ENCODE measurements at places on chromosomes 1 and 21. TPM values are rescaled to one million over a fixed set of nuclear protein-coding genes. Genes with fewer than 3 reads are reported as not detected.

GRCh38 chr21:45768740-45769048 is 125.2 kb downstream of the PCBP3 start:
- no peaks in the 10 kb centered on the region for H3K4me1 ChIP-seq
- no peak for DNase-seq
- no peaks in the 10 kb centered on the region for H3K27me3 ChIP-seq
- H3K36me3 ChIP-seq = no peaks in the 10 kb centered on the region
- no peak overlapping the region for H3K27ac ChIP-seq
- no peak overlapping the region for H3K4me3 ChIP-seq

DNA sequence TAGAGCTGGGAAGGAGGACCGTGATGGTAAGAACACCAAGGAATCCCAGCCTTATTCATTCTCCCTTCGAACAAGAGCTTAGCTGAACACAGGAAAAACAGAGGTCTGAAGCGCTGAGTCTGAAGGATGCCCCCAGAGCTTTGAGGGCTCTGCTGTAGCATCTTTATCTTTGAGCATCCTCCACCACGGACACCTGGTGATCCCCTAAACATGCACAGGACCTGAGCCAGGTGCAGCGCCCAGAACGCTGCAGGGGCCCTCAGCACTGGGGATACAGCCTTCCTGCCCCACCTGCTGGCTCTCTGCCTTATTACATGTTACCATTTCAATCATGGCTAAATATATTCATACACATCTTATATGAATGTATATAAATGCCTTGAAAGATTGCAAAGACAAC is 7.7 kb upstream of the GPATCH4 start:
- H3K27ac ChIP-seq = no peak overlapping the region
- H3K27me3 ChIP-seq = peaks cover 3% of the 10 kb centered on the region
- no peak overlapping the region for H3K4me3 ChIP-seq

DNA sequence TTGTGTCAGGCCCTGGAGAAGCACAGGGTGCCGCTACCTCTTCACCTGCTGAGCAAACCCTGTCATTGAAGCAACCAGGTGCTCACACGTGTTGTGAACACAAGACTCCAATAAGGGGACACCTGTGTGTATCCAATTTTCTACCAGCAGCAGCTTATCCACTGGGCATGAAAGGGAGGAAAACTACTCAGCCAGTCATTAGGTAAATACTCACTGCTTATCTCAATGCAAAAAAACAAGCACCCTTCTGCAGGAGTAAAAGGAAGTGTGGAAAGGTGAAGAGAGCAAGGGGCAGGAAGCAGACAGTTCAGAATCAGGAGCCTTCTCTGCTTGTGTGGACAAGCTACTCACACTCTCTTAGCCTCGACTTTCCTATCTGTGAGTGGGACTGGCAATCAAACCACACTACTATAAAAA is 148.9 kb downstream of the ETS2 start:
- peak; percentile 13 for DNase-seq
- H3K4me3 ChIP-seq = no peak overlapping the region
- H3K27me3 ChIP-seq = no peaks in the 10 kb centered on the region
- H3K36me3 ChIP-seq = no peaks in the 10 kb centered on the region

DNA sequence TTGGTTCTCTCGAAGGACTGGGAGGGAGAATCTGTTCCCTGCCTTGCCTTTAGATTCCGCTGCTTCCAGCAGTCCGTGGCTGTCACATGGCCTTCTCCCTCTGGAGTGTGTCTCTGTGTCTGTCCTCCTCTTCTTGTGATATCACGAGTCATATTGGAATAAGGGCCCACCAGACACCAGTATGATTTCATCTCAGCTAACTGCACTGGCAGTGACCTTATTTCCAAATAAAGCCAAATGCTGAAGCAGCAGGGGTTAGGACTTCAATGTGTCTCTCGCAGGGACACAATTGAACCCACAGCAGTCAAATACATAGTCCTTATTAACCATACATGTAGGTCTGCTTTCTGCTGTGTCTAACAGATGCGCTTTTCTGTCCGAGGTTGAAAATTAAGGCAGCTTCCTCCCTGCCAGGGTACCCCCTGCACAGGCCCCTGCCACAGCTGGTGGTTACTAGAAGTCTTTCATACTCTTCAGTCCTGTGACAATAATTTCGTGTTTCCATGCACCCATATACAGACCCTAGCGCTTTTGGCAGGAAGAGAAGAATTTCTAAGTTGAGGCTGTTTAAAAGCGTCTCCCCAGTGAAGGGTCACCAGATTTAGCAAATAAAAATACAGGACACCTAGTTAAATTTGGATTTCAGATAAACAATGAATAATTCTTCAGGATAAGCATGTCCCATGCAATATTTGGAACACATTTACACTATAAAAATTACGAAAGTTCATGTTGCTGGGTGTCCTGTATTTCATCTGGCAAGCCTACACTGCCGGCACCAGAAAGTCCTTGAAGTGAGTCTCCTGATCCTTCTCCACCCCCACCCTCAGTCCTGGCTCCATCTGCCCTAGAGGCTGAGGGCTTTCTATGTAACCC is 182.1 kb downstream of the ETS2 start:
- no peak overlapping the region for H3K4me3 ChIP-seq
- no peak for DNase-seq
- no peaks in the 10 kb centered on the region for H3K27me3 ChIP-seq

DNA sequence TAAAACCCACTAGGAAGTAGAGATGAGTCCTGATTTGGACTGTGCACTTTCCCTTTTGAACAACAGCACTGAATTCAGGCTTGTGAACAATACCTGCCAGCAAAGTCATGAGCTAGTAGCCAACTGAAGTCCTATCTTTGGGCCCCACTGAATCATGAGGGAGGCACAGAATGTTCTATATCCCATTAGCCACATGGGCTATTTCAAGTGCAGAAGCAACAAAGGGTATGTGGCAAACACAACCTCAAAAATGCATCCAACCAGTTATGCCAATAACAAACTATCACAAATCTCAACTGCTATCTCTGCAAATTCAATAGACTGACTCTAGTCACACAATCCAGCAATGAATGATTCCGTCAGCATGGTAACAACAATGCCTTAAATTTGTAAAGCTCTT is 276.0 kb downstream of the MRPL39 start:
- no peak overlapping the region for H3K27ac ChIP-seq
- H3K36me3 ChIP-seq = no peaks in the 10 kb centered on the region
- H3K4me3 ChIP-seq = no peak overlapping the region
- no peaks in the 10 kb centered on the region for H3K27me3 ChIP-seq

DNA sequence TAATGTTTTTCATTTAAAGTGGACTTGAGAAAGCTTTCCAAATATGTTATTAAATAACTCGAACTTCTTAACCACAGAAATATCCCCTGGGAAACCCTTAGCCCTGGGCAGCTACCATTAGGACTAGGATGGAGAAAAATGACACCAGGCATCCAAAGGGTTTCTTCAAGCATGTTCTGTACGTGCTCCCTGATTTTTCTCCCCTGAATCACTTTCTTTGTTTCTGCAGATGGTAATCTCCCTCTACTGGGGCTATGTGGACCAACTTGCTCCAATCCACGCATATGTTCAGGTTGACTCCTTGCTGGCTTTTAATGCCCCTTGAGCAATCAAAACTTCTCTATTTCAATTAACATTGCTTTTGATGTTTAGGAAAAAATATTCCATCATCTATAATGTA is 312.7 kb upstream of the C1orf87 start:
- no peak overlapping the region for H3K4me3 ChIP-seq
- DNase-seq = no peak
- H3K36me3 ChIP-seq = no peaks in the 10 kb centered on the region
- H3K27me3 ChIP-seq = no peaks in the 10 kb centered on the region

DNA sequence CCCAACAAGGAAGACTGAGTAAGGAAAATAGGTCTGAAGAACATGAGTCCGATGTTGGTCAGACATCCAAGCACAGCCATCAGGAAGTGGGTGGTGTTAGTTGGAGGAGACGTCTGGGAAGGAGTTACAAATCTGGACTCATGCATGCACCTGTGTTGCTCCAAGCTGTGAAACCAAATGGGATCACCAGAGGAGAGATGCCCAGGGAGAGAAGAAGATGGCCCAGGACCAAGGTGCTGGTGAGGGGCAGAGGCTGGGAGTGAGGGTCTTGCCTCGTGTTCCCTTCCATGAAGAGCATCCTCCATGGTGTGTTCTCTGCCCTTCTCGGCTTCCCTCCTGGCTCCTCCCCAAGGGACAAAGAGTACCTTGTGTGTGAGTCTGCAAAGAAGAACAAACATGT is 405.6 kb downstream of the NPHP4 start:
- no peak for DNase-seq
- no peak overlapping the region for H3K27ac ChIP-seq
- no peak overlapping the region for H3K4me3 ChIP-seq
- H3K36me3 ChIP-seq = no peaks in the 10 kb centered on the region

DNA sequence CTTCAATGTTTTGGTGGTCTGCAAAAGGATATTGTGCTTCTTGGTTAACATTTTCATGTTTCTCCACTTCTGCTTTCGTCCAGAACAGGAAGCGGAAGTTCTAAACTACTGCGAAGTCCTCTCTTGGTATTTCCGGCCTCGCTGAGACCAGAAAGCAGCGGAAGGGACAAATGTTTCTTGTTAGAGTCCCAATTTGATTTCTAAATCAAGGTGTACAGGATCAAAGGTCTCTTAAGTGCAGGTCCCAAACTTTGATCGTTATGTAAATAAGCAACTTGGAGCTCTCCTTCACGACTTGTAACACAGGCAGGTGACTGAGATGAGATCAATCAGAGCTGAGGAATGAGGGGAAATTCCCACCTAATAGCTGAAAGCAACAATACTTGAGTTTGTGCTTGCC is 40.1 kb upstream of the HMCN1 start:
- H3K36me3 ChIP-seq = no peaks in the 10 kb centered on the region
- H3K27me3 ChIP-seq = no peaks in the 10 kb centered on the region
- peaks cover 7% of the 10 kb centered on the region for H3K4me1 ChIP-seq
- peak; percentile 68 for DNase-seq

GRCh38 chr1:162565460-162565859 is 3.9 kb downstream of the UAP1 start:
- H3K27ac ChIP-seq = no peak overlapping the region
- H3K36me3 ChIP-seq = no peaks in the 10 kb centered on the region
- no peak for DNase-seq
- no peak overlapping the region for H3K4me3 ChIP-seq

GRCh38 chr1:3265835-3266805 is 188.3 kb upstream of the ARHGEF16 start:
- peaks cover 4% of the 10 kb centered on the region for H3K27me3 ChIP-seq
- H3K36me3 ChIP-seq = no peaks in the 10 kb centered on the region
- H3K4me3 ChIP-seq = no peak overlapping the region
- no peak for DNase-seq

DNA sequence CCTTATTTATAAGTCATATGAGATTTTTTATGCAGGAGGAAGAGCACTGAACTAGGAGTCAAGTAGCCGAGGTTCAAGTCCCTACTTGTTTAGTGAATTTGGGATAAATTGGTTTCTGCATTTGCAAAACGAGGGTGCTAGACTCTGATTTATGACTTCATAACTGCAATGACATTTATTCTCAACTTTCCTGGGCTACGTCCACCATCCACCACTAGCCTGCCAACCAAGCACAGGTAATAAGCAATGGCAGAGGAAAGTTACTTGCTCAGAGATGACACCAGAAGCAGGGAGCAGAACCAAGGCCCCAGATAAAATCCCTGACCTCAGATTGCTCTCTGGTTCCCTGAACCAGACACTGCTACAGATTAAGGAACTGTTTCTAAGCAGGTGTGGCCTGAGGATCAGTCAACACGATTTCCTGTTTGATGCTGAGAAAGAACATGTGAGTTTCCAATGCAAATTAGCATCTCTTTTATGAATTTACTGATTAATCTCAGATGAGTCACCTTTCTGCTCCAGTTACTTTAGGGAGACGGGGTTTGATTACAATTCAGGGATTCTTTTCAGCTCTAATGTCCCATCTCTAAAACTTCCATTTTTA is 52.7 kb downstream of the PLPP3 start:
- peaks cover 43% of the 10 kb centered on the region for H3K4me1 ChIP-seq
- H3K36me3 ChIP-seq = peaks cover 21% of the 10 kb centered on the region
- no peak for DNase-seq
- H3K27ac ChIP-seq = peak overlapping the region; percentile 71
- no peak overlapping the region for H3K4me3 ChIP-seq
- no peaks in the 10 kb centered on the region for H3K27me3 ChIP-seq

GRCh38 chr1:114153261-114154145 is at the start of gene SYT6:
Gene SYT6 (minus strand): TSS chr1:114153869. CDS start chr1:114153772, 97 bp downstream.
- H3K36me3 ChIP-seq = no peaks in the 10 kb centered on the region
- no peaks in the 10 kb centered on the region for H3K4me1 ChIP-seq
- DNase-seq = peak; percentile 55
- peaks cover 32% of the 10 kb centered on the region for H3K27me3 ChIP-seq
- no peak within 1 kb of the TSS for H3K27ac ChIP-seq
- H3K4me3 ChIP-seq = no peak within 1 kb of the TSS

DNA sequence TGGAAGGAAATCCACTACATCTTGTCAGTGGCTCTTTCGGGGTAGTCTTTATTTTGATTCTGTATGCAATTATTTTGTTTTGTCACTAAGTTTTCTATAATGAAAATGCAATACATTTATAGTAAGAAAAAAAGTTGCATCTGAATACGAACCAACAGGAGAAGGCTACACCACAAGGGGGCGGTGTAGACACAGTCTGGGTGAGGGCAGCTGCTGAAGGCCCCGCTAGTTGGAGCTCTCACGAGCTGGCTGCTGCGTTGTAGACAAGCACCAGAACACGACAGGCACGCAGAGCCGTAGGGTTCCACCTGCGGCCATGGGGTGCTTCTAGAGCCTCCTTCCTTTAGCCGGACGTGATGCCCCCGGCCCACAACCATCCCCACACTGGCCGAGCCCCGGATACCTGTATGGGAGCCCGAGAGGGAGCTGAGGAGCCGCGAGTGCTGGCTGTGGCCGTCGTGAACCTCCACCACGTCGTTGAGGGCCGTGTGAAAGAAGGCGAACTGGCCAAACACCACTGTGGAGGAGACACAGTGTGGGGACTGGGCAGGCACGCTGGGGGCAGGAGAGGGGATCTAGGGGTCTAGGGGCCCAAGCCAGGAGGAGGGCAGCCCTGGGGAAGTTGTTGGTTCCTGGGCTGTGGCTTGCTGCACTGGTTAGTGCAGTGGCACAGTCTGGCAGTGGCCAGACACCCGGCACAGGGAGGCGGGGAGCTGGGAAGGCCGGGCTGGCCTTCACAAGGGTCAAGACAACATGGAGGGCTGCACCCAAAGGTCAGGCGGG is 160.8 kb downstream of the ZSCAN20 start:
- H3K27me3 ChIP-seq = peaks cover 3% of the 10 kb centered on the region
- no peak overlapping the region for H3K4me3 ChIP-seq
- no peaks in the 10 kb centered on the region for H3K36me3 ChIP-seq
- no peaks in the 10 kb centered on the region for H3K4me1 ChIP-seq
- peak; percentile 91 for DNase-seq

- peaks cover 22% of the 10 kb centered on the region for H3K27me3 ChIP-seq
- no peak overlapping the region for H3K27ac ChIP-seq
- H3K4me1 ChIP-seq = no peaks in the 10 kb centered on the region
- H3K4me3 ChIP-seq = no peak overlapping the region
- DNase-seq = peak; percentile 94
Measured at GRCh38 chr1:6246497-6247467, 2.8 kb downstream of the HES3 start.

Gene TIMM17A
- 40.8 TPM for total RNA-seq

Gene ZNF669
- total RNA-seq = 7.8 TPM

Gene LCE1C
- not detected for total RNA-seq

Gene SGIP1
- 11.2 TPM for total RNA-seq

Gene SPRR4
- total RNA-seq = not detected

Gene RNU1-4
- total RNA-seq = 8,605 TPM

Gene ACTL8
- not detected for total RNA-seq

Gene PRAMEF10
- total RNA-seq = not detected

Gene LAMC2
- 89.0 TPM for total RNA-seq

Gene OR4F16
- total RNA-seq = not detected

Gene TNNI3K
- total RNA-seq = 1.4 TPM

All from kidney (tissue), 22 donors.